ENCODE measurements at places on chromosomes 4 and X.

- DNase-seq, result no peak
Observed at GRCh38 chr4:77433418-77433733, 172.2 kb upstream of the CXCL13 start.

DNA sequence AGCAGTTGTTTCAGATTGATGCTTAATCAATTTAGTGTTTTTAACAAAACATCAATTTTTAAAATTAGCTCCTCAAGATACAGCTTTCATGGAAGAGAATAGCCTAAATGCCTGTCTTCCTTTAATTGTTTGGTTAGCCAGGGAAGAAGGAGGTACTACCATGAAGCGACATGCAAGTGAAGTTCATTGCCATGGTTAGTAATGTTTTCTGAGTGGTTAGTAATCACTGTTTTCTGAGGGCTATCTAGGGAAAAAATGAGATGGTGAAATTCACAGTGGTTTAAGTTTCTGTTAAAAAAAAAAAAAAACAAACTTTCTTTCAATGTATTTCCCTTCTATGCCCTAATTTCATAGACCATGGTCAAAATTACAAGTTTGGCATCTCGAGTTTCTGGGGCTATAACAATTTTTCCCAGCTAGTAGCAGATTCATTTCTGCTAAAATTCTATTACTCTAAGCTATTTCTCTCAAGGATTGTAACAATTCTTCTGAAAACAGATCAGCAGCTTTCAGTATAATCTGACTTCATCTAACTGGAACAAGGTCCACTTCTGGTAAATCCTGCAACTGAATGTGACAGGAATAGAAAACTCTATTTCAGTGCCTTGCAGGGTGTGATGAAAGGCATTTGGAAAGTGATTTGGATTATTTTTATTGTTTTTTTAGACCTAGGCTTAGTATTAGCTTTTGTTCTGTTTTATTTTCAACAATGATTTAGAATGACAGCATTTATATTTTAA, 157.0 kb downstream of the PCDH18 start:
- no peak for DNase-seq

- DNase-seq, result no peak
Observed at GRCh38 chr4:11079171-11079570, 349.5 kb downstream of the HS3ST1 start.

DNA sequence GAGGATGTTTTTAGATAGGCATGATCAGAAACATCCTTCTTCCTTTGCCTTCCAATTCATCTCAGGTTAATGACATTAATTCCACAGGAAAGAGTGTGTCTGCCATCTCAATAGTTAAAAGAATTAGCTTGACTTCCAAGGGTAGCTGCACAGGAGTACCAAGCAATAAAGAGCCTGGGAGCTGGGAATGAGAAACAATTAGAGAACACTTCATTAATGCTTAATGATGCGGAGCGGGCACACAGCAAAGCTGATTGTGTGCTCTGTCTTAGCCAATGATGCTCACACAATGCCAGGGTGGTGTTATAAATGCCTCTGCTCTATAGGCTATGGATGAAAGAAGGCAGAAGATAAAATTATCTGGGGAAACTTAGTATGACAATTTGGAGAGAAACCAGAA, 1052.5 kb upstream of the LCORL start:
- DNase-seq, result no peak

DNA sequence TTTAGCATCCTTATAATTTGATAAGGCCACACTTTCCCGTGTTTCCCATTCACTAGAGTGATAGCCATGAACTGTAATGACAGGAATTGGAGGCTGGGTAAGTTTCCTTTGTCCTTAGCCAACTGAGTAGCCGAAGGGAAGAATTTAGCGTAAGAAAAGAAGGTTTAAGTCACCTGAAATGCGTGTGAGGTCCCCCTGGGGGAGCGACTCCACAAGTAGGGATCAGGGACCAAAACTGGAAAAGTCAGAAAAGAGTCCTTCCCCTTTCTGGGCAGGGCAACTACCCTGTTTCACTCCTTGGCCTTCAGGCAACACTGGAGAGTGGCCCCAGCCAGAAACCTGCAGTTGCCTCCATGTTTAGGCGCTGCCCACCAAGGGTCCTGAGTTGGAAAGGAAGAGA, 81.6 kb upstream of the MED14 start:
- no peak for DNase-seq

- no peak for DNase-seq
Observed at GRCh38 chr4:139922406-139923024, 231.5 kb downstream of the MAML3 start.

DNA sequence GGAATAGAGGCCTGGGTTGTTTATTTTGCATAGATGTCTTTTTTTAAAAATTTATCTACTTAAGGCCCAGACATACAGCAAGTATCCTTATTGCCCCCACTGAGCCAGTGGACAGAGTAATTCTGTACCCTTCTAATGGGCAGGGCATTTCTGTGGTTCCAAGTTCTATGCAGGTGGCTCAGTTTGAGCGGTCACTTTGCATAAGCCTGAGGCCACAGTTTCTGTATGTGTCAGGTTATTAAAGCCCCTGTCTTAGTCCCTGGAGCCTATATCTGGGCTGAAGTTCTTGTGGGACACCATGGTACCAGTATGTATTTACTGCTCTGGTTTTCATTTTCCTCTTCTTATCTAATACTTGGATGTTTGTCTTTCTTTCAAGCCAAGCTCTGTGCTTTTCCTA, 168.8 kb downstream of the MID1IP1 start:
- DNase-seq, result no peak

GRCh38 chrX:40647307-40648197, at the start of gene CXorf38:
CXorf38 (minus strand) TSS chrX:40647561; CDS start chrX:40647520, 41 bp downstream.
- DNase-seq, result peak; percentile 94

DNA sequence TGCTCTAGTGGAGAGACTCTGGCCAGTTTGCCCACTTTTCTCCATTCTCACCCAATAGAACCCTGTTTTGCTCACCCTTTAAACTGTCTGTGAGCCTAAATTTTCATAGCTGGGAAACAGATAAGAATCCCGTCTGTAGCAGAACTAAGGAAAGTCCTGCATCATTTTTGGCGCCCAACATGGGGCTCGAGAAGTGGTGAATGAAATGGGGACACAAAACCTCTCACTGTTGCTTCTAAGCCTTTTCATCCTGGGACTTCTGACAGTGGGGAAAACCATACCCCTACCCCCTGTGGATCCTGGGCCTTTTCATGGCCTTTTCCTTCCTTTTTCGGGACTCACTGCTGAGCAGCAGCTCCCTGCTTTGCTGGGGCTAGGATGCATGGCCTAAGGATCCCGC, 189.9 kb downstream of the INPP4B start:
- no peak for DNase-seq

GRCh38 chrX:150958177-150958576, 25.0 kb upstream of the HMGB3 start:
- DNase-seq, result no peak

GRCh38 chr4:76703676-76704075, 194.3 kb downstream of the SOWAHB start:
- DNase-seq, result no peak

GRCh38 chr4:180999217-180999616, 1244.0 kb upstream of the TENM3 start:
- no peak for DNase-seq

- no peak for DNase-seq
Observed at GRCh38 chr4:121182296-121182695, 18.2 kb upstream of the TNIP3 start.

- DNase-seq, result no peak
Observed at GRCh38 chr4:73723023-73723422, 17.3 kb upstream of the CXCL8 start.

DNA sequence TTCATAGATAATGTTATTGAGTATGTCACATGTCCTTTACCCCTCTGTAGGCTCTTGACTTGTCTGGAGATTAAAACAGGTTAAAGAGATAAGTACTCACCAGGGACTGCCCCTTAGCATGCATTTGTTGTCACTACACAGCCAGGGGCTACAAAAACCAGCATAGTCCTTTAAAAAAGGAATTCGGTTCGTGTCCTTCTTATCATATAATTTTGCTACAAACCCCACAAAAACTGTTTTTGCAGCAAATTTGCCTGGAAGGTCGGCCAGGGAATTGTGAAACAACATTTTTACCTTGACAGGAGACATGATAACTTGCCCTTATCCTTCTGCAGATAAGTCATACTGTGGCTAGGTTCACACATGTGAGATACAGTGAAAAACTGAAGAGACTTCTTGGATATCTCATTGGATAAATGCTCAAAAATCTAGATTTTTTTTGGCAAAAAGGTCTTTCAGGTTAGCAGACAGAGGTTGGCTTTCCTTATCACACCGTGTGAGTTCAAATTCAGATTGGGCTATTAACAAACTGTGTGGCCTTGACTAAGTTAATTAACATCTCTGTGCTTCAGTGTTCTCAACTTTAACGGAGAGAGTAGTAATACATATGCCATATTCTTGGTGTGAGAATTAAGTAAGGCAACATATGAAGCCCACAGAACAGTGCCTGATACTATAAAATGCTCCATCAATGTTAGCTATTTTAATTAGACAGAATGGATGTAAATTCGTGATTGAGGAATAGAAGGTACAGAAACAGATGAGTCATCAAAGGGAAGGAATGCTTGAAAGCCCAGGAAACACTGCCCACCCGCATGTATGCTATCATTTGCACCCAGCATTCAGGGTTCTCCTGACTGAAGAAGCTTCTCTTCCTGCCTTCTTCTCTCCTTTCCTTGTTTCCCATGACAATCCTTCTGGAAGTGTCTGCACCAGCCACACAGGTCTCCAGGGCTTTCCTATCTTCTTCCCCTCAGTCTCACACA, 30.0 kb downstream of the FAM9C start:
- DNase-seq, result no peak

DNA sequence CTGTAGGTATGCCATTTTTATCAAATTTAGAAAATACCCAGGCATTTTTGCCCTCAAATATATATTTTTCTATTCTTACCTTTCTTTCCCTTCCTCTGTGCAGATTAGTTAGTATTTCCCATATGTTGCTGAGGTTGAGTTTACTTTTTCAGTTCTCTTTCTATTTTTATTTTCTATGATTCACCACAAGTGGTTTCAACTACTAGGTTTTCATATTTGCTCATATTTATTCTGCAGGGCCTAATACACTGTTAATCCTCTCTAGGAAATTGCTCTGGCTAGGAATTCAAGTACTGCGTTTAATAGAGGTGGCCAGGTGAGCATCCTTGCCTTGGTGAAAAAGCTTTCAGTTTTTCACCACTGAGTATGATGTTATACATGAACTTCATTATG, 1535.3 kb upstream of the PCDH10 start:
- DNase-seq, result no peak

- DNase-seq, result no peak
Observed at GRCh38 chr4:184198190-184198589, 19.5 kb downstream of the ENPP6 start.

DNA sequence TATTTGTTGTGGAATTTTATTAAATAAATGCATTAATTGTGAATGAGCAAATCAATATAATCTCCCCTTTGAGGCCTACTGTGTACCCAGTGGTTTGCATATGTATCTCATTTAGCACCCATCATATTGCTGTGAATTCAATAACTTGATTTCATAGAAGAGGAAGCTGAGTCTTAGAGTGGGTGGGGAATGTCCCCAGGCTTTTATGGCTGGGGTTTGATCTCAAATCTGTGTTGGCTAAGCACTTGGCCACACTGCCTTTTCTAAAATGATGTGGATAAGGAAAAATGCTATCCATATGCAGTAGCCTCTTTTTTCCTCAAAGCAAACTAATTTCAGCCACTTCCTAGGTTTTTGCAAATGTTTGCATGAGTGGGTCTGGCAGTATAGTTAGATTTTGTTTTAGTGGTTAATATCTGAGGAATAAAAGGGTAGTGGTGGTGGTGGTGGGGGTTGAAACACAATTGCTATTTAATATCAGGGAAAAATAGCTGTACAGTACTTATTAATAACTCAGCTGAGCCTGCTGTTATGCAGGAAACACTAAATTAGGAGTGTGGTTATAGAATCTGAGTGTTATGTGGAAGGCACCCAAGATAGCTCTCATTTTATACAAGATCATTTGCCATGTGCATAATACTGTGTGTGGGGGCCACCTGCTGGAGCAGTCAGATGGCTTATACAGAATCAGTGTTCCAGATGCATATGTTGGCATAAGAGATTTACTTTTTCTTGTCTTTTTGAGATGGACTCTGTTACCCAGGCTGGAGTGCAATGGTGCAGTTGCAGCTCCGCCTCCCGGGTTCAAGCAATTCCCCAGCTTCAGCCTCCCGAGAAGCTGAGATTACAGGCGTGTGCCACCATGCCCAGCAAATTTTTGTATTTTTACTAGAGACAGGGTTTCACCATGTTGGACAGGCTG, 108.0 kb downstream of the TMEM131L start:
- DNase-seq, result no peak

GRCh38 chrX:87616371-87616770, 98.8 kb downstream of the KLHL4 start:
- DNase-seq, result no peak

GRCh38 chrX:115459883-115460880, 100.8 kb upstream of the PLS3 start:
- DNase-seq, result no peak

GRCh38 chrX:30620125-30620524, 33.1 kb upstream of the GK start:
- no peak for DNase-seq

DNA sequence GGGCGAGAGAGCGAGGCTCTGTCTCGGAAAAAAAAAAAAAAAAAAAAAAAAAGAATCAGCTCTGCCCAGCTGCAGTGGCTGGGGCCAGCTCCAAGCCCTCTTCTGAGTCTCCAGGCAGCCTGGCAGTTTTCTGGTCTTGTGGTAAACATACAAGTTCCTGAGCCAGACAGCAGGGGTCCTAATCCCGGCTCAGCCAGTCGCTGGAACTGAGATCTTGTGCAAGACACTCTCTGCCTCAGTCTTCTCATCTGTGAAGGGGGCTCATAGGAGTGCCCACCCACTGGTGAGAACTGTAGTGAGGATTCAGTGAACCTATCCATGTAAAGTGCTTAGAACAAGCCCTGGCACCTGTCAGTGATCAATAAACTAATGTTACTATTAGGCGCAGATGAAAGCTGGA, 41.8 kb downstream of the C4orf50 start:
- peak; percentile 28 for DNase-seq

GRCh38 chrX:9646471-9647224, 119.0 kb downstream of the GPR143 start:
- DNase-seq, result no peak

- no peak for DNase-seq
Observed at GRCh38 chrX:148552775-148553174, 52.4 kb downstream of the AFF2 start.

DNA sequence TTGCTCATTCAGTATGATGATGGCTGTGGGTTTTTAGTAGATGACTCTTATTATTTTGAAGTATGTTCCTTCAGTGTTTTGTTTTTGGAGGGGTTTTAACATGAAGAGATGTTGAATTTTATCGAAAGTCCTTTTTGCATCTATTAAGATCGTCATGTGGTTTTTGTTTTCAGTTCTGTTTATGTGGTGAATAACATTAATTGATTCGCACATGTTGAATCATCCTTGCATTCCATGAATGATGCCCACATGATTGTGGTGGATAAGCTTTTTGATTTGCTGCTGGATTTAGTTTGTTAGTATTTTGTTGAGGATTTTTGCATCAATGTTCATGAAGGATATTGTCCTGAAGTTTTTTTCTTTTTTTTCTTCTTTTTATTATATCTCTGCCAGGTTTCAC, 347.4 kb upstream of the EPHA5 start:
- DNase-seq, result no peak

- DNase-seq, result no peak
Observed at GRCh38 chr4:53680598-53680997, 89.3 kb upstream of the LNX1 start.

GRCh38 chrX:139971394-139971749, 6.1 kb upstream of the CXorf66 start:
- no peak for DNase-seq

GRCh38 chr4:74490736-74491135, 45.8 kb downstream of the AREG start:
- no peak for DNase-seq

GRCh38 chrX:29082558-29082957, 495.3 kb downstream of the IL1RAPL1 start:
- no peak for DNase-seq

Measured in upper lobe of right lung (tissue), 1 donor.